ENCODE measurements at places on chromosomes 12 and 14.

- DNase-seq: no peak
Measured at GRCh38 chr12:21472197-21472823, 29.1 kb downstream of the RECQL start.

DNA sequence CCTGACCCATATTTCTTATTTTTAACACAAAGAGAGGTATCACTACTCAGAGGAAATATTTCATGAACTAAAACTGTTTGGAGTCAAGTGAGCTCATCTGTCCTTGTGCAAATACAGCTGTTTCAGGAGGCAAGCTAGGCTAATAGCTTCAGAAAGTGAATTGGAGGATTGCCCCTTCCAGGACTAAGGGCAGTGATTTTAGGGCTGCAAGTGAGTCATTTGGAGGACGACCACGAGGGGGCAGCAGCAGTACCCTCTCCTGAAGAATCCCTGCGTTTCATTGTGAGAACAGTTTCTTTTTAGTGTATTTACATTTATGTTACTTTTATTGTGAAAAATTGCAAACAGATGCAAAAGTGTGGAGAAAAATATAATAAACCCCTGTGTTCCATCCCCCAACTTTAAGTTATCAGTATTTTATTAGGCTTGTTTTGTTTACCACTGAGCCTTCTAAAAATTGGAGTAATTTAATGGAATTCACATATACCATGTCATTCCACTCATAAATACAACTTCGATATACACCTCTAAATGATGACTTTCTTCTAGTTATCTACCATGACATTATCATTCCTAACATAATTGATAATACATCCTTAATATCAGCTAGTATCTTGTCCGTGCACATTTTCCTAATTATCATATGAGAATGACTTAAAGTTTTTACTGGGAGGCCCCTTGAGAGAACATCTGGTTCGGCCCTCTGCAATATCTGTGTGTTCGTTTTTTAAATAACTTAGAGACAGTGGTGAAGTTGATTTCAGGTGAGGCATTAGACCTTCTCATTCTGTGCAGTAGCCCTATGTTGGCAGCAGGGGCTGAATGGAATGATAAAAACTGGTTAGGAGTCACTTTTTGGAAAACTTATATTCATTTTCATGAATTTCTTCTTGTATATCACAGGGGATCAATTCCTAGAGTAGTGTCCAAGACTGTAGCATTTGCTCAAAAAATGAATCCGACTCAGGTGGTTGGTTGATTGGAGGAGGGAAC, 13.7 kb downstream of the FOXJ2 start:
- peak; percentile 74 for DNase-seq

- no peak for DNase-seq
Measured at GRCh38 chr14:61212546-61212945, 68.6 kb downstream of the TMEM30B start.

DNA sequence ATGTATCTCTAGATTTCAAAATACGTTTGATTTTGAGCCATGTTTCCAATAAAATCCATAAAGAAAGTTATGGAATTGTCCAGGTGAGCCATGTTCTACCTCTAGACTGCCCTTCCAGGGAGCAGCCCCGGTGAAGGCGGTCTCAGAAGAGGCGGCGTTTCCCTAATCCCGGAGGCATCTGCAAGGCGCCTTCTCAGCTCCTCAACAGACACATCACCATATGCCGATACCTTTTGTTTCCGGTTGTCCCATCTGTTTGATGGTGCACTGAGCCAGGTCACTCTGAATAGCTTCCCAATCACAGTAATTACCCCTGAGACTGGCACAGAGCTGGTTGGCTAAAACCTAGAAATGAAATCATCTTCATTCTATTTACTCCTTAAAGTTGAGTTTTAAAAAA, 305.5 kb upstream of the FKBP4 start:
- DNase-seq: no peak

- DNase-seq: no peak
Measured at GRCh38 chr12:98238515-98239130, 276.8 kb upstream of the TMPO start.

GRCh38 chr12:47781479-47782371, 8.7 kb downstream of the SLC48A1 start:
- DNase-seq: no peak

DNA sequence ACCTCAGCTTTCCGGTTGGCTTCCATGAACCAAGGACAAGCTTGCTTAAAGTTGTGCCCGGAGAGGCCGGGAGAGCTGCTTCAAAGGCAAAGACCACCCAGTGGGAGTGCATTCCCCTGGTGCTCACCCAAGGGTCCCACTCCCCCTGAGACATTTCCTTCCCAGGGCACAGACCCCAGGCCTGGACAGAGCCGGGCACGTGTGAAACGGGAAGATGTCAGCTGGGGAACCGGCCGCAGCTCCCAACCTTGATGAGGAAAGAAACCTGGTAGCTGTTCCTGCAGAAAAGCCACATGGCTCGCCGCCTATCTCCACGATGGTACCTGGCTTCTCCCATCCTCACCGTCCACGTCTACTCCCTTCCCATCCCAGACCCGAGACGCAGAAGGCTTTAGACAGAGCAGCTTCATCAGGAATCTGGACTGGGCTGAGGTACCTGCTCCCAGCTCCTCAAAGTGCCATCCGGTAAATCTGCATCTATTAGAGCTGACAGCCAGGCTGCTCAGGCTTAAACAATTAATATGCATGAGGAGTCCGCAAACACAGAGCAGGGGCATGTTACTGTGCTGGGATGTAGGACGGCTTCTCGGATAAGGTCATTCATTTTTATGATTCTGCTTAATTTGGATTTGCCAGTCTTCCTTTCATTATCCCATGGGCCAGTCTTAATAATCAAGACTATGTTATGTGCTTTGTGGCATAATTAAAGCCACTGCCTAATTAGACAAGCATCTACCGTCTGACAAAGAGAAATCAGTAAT, 53.1 kb downstream of the GALNT9 start:
- no peak for DNase-seq

DNA sequence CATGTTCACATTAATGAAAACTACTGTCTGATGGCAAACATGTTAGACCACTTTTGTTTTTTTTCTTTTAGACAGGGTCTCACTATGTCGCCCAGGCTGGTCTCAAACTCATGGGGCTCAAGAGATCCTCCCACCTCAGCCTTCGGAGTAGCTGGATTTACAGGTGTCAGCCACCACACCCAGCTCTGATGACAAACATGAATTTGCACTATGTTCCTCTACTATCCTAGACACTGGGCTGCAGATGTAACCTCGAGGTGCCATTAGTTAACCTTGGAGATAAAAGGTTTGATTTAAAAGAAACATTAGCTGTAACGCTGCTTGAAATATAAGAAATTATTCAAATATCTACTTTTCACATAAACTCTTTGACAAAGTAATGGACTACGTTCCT, 8.1 kb downstream of the VPS37B start:
- no peak for DNase-seq

GRCh38 chr12:20885552-20885951, 75.0 kb downstream of the SLCO1B3 start:
- DNase-seq: no peak

GRCh38 chr12:50999093-50999492, 27.1 kb downstream of the SLC11A2 start:
- no peak for DNase-seq

DNA sequence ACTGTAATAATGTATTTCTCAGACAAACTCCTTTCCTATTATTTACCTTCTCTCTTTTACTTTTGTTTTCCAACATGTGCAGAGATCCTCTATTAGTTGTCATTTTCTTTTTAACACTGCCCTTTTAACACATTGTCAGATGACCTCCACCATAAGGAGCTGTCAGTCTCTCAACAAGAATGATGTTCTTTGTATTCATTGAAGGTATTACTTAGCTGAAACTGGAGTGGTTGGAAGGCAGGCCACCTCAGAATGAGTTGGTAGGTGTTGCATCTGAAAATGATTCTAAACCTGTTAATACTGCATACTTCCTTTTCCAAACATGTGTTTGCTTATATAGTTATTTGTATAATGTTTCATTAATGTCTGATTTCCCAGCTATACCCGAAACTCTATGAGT, 16.9 kb downstream of the TMEM117 start:
- no peak for DNase-seq

DNA sequence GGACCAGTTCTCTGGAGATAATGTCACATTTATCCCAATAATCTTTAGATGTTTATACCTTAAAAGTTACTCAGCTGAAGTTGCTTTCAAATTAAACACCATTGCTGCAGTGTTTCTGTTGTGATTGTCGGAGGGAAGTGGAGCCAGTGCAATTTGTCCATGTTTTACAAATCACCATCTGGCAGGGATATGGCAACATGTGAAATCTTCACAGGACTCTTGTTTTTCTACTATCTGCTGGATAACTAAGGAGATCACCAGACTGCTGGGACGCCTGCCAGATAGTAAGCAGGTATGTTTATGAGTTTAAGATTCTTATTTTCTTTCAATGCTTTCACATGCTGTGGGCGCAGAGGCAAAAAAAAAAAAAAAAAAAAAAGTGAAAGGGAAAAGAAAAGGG, 100.3 kb upstream of the SOX5 start:
- no peak for DNase-seq

DNA sequence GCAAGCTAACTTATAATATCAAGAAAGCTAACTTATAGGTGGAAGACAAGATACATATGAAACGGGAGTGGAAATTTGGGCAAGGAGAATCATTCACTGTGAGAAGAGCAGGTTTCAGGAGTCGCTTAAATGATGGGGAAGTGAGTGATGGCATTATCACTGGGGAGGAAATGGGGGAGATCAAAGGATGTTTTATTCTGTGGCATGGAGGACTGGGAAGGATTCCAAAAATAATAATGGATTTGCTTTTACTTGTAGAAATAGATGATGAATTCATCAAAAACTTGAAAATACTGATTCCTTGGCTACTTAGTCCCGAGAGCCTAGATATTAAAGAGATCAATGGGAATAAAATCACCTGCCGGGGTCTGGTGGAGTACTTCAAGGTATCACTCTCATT, 47.8 kb downstream of the SAV1 start:
- peak; percentile 56 for DNase-seq

DNA sequence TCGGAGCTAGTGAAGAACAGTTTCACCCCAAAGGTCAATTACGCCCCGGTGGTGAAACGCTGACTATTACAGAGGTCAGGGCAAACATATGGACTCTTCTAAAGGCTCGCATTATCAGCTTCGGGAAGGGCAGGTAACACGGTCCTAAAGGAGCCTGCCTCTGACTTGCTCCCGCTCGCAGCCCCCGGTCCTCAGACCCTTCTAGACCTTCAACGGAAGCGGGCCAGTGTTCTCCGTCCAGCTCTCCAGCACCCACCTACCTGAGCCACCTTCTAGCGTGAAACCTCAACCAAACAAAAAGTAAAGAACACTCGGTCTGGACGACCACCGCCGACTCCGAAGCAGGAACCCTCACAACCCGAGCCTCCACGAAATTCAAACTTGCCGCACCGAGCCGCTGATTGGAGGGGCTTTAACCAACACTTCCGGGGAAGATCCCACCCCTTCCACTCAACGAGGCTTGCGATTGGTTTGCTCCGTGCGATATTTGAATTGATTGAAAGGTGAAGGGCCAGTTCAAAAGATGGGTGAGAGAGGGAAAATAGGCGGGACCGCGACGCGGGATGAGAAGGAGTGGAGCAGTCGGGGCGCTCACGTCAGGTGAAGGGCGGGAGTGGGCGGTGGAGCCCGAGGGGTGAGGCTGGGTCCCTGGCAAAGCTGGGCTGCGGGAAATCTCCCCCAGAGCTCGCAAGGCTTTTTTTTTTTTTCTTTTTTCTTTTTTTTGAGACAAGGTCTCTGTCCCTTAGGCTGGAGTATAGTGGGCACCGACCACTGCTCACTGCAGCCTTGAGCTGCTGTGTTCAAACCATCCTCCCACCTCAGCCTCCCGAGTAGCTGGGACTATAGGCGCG, at the start of gene DLGAP5:
Gene DLGAP5 (minus strand): TSS at position 383 of the 851 bp plus-strand sequence. CDS start 2,406 bp downstream, outside the sequence.
- peak; percentile 99 for DNase-seq

GRCh38 chr12:50103767-50104321, at the start of gene GPD1:
Gene GPD1 (plus strand): TSS chr12:50104008. CDS start chr12:50104051, 43 bp downstream.
- peak; percentile 86 for DNase-seq

All from pons (tissue), 1 donor.